ENCODE measurements at places on chromosomes 4 and X.

DNA sequence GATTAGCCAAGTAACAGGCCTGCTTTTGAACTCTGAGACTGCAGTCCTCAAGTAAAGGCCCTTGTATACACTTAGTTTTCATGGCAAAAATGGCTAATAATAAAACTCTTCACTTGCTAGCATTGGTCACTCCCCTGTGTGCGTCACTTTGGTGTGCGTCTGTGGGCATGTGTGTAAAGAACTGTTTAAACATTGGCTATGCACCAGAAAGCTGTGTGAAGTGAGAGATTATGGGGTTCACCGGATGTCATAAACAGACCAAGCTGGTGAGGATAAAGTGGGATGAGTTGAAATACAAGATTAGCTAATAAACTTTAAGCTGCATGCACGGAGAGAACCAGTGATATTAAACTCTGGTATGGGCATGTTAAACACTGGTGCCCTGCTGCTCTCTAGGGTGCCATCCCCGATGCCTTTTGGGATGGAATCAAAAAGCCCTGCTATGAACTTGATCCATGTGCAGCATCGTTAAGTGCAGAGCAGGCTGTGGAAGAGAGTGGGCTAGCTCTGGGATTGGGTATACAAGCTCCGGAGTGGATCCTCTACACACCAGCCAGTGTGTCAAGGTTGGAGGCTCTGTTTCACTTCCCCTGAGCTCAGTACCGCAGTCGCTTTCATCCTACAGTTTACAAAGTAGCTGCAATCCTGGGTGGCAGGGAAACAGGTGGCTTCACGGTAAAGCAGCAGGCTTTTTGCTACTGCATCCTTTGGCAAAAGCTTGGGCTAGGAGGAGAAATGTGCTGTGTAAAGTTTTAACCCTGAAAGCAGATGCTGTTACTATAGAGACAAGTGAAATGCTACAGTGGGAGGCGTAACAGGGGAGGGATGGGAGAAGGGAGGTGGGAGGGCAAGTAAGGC is 108.3 kb upstream of the SLC4A4 start:
- no peak for DNase-seq

- no peak for DNase-seq
Observed at GRCh38 chr4:173506597-173507211, 23.3 kb downstream of the HAND2 start.

DNA sequence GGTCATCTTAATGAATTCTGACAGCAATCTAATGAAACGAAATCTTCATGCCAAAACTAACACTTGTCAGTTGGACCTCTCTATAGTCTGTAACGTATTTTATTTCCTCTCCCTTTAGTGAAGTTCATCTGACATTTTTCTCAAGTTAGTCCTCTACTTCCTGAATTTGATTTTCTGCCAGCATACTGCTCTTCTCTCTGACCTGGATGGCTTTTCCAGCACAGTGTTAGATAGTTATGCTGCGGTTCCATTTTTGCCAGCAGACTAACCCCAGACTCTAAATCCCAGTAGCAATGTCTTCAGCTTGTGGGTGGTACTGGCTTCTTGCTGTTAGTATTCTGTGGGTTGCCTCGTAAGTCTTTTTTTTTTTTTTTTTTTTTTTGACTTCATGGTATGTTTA is 146.7 kb upstream of the VEGFC start:
- DNase-seq: no peak

DNA sequence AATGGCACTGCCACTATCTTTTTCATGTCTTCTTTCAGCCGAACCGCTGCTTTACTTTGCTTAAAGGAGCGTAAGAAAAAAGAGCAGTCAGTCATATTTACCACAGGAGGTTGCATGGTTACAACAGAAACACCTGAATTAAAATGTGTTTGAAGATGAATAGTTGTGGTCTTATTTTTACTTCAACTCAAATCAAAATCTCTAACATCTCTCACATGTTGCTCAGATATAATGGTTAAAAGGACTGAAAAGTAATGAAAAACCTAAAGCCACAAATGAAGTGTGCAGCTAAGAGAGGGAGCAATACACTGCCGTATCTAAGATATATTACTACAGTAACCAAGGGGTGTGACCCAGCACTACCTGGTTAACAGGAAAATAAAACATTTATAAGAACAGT is 27.4 kb downstream of the FAM13A start:
- DNase-seq: no peak

DNA sequence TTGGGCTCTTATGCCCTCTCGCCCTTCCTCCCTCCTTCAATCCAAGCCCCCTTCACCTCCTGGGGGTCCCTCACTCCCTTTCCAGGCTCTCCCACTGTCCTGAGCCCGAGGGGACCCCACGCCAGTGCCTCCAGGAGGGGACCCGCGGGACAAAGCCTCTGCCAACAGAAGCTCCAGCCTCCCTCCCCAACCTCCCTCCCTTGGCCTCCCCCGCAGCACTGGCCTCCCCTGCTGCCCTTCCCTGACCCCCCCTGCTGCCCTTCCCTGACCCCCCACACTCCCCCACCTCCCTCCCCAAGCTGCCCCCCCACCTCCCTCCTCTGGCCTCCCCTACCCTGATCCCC is 71.0 kb upstream of the MXD4 start:
- DNase-seq: no peak

GRCh38 chr4:102807345-102807744 is 20.0 kb downstream of the UBE2D3 start:
- no peak for DNase-seq

DNA sequence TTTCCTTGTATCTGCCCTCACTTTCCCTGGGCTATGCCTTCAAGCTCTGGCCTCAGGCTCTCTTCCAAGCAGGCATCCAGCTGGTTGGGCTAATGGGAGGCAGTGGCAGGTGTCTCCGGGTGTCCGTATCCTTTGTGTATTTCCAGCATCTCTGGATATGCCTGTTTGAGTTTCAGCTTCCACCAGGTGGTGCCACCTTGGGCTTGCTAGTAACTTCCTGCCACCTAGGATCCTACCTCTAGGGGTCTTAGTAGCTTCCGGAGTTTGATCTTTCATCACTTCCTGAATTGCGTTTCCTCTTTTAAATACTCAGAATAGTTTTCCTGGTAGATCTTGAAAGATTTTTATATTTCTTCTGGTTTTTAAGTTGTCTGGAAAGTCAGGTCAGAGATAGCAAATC is 23.2 kb upstream of the ANOS1 start:
- DNase-seq: peak; percentile 16

GRCh38 chr4:84733343-84734033 is 150.6 kb downstream of the CDS1 start:
- DNase-seq: no peak

- DNase-seq: no peak
Observed at GRCh38 chrX:40199704-40200103, 101.9 kb upstream of the BCOR start.

DNA sequence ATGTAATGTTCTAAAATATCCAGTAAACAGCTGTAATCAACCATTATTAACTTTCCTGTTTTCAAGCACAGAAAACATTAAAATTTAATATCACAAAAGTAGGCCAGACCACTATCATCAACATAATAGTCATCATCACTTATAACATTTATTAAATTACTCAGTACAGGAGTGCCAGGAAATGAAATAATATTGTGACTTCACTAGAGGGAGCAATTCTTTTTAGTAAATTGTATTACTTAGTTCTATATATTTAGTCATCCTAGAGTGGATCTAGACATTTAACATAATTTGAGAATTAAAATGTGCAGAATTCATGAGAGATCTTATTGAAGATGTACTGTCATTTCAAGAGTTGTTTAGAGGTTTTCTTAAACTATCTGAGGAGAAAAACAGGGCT is 33.6 kb downstream of the PITX2 start:
- DNase-seq: peak; percentile 5

DNA sequence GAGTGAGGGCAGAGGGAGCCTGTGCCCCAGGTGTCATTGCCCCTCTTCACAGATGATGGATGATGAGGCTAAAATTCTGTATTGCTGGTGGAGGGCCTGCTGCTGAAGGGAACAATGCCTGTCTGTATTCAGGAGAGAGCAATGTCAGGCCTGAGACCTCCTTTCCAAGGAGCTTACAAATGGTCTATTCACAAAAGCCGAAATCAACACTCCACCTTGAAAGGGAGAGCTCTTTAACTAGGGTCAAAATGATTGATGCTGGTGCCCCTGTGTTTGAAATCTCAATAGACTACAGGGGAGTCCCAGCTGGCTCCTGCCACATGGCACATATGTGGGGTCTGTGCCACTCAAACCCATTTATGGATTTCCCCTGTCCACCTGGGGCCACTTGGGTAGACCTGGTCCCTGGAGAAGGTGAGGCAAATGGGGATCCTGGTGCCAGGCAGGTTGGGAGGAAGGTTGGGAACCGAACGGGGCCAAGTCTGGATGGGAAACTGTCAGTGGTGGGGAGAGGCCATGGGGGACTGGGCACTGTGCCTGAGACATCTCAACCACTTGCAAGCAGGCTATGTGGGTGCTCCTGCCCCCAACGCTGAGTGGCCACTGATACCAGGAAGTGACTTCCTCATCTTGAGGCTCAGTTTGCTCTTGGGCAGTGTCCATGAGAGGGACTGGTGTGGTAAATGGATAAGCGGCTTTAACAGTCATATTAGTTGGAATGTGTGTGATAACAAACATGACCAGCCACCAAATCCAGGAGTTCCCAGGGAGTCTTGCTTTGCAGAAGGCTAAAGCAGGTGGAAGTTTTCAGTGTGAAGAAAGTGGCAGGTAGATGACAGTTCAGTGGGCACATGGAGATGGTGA is 223.8 kb upstream of the PSAPL1 start:
- no peak for DNase-seq

DNA sequence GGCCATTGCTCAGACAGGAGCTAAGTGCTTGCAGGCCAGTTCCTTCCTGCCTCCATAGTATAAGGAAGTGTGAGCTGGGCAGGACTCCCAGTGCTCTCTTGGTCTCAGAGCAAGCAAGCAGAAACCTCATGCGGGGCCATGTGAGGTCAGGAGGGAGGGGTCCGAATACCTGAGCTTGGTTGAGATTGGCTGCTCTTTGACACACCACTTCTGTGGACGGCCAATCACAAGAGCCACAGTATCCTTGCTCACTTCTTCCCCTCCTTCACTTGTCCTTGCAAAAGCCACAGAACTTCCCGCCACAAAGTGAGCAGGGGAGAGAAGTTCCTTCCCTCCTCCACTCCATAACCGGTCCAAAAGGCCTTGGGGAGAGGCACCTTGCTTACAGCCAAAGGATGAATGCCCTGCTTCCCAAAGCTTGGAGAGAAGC is 56.7 kb downstream of the PRPS1 start:
- DNase-seq: no peak

- no peak for DNase-seq
Observed at GRCh38 chr4:55568905-55569504, 22.3 kb upstream of the CLOCK start.

GRCh38 chr4:14095831-14096230 is 468.3 kb upstream of the BOD1L1 start:
- DNase-seq: no peak

DNA sequence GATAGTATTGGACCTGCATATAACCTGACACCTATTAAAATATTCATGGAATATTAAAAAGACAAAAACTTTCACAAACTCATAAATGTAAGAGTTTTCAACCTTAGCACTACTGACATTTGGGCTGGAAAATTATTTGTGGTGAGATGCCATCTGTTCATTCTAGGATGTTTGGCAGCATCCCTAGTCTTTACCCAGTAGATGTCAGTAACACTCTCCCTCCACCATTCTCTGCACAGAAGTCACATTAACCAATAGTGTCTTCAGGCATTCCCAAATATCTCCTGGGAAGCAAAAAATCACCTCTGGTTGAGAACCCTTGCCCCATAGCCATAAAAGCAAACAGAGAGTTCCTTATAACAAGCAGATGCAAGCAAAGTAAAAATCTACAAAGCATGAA is 41.4 kb upstream of the NDST4 start:
- no peak for DNase-seq

- DNase-seq: no peak
Observed at GRCh38 chrX:130039847-130040246, 57.4 kb downstream of the BCORL1 start.

GRCh38 chrX:33188286-33188685 is 23.1 kb downstream of the DMD start:
- peak; percentile 51 for DNase-seq

DNA sequence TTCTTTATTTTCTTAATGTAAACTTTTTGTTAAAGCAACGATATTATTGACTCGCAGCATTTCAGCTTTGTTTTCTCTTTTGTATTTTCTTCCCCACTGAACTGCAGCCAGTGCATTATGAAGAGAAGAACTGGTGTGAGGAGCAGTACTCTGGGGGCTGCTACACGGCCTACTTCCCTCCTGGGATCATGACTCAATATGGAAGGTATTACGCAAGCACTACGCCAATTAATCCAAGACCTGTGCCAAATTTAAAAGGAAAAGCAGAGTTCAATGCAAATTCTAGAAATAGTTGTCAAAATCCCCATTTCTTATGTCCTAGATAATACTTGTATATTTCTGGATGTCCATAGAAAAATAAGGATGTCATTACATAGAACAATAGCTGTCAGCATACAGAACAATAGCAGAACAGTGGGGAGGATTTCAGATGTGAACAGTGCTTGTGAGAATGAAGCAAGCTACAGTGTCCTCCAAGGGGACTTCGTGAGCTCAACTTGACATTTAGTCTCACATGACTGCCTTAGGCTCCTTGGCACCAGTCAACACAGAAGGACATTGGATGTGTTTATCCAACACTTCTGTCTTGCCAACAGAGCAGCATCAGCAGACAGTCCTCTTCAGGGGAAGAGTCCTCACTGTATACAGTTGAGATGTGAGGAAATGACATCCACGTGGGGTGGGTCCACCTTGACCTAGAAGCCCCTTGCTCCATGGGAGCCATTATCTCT is 85.9 kb downstream of the MAOA start:
- no peak for DNase-seq

GRCh38 chrX:153614818-153615217 is 15.9 kb upstream of the CCNQ start:
- no peak for DNase-seq

GRCh38 chr4:139537292-139537691 is 18.7 kb downstream of the SETD7 start:
- DNase-seq: no peak

DNA sequence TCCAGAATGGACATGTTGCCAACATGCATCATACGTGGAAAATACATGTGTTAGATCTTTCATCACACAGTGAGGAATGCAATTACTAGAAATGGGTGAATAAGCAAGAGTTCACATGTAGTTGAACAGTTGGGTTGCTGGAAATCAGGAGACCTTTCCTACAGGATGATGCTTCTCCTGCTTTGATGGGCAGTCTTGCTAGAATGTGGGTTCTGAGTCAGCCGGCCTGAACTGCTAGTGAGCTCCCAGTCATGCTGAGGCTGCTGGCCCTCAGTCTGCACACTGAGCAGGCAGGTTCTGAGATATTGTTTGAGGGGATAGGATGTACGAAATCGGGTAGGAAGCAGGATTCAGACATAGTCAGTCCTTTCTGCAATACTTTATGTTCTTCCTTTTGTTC is 20.2 kb downstream of the MSL3 start:
- DNase-seq: no peak
